CD4-positive, alpha-beta T cell treated with Interleukin-12 subunit alpha and Interleukin-12 subunit beta, for 1 hour (primary cell): ENCODE measurements at places on chromosomes 3 and 15.

GRCh38 chr15:76199106-76200082 is 111.9 kb downstream of the ETFA start:
- no peak for DNase-seq

- no peak for DNase-seq
Observed at GRCh38 chr3:72890166-72890925, 2.5 kb downstream of the GXYLT2 start.

DNA sequence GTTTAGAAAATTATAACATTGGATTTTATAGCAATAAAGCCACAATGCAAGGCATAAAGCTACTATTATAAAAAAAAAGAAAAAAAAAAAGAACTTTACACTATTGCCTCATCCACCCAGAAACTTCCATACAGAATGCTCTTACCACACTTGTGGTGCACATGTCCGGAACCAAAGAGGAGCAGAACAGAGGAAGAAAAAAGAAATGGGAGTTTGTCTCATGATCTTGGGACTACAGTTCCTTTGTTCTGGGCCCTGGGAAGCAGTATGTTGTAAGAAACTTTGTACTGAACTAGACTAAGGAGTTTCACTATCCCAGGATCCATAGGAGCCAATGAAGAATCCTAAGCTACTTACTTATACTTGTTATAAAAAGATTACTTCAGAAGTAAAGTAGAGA is 36.1 kb downstream of the FMN1 start:
- no peak for DNase-seq

- no peak for DNase-seq
Observed at GRCh38 chr15:69472562-69472961, 19.9 kb downstream of the RPLP1 start.

GRCh38 chr15:32641517-32642059 is at the start of gene SCG5:
TSS of gene SCG5 (plus strand) at chr15:32641710. CDS start at chr15:32643593, 1,883 bp downstream.
- DNase-seq = no peak

GRCh38 chr3:22594990-22595389 is 608.1 kb upstream of the UBE2E2 start:
- no peak for DNase-seq
